ENCODE measurements at places on chromosomes 3 and 15.

GRCh38 chr3:51696954-51697353 is 9.9 kb upstream of the GRM2 start:
- no peak for DNase-seq

DNA sequence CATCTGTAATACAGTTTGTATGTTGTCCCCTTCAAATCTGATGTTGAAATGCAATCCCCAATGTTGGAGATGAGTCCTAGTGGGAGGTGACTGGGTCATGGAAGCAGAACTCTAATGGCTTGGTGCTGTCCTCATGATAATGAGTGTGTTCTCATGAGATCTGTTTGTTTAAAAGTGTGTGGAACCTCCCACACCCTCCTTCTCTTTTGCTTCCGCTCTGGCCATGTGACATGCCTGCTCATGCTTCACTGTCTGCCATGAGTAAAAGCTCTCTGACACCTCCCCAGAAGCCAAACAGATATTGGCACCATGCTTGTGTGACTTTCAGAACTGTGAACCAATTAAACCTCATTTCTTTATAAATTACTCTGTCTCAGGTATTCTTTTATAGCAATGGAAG is 794.0 kb upstream of the CFAP20DC start:
- DNase-seq, result no peak

DNA sequence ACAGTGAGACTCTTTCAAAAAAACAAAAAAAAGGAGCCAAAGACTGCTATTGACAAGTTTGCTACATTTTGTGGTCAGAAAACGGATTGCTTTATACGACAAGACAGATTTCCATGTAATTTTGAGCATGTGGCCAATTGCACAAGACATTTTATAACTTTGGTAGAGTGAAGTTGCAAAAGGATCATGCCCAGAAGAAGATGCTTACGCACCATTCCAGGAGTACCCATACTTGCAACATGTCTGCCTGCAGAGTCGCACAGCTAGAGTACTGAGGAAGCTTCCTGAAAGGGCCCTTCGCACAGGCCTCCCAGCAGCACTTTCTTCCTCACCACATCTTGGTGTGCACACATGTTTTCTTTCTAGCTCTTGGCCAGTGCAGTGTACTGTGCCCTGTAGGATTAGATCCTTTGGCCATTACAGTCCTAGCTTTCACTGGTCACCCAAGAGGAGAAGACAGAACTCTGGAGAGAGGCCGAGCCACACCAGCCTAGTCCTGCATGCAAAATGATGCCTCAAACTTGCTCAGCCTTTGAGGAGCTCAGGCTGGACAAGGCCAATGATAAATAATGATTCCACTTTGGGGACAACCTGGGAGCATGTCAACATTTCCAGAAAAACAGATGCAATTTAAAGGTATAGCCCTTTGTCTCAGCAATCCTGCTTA is 11.7 kb downstream of the CHDH start:
- DNase-seq, result no peak

- no peak for DNase-seq
These were observed 31.3 kb upstream of the PSTPIP1 start for GRCh38 chr15:76963596-76963995.

Measured in epithelial cell of prostate (primary cell).